ENCODE measurements at places on chromosomes 7 and 10.
A peak's percentile ranks its signal among the peaks of the same experiment; 100 is the strongest.

GRCh38 chr10:947881-948280 is 16.4 kb upstream of the LARP4B start:
- H3K36me3 ChIP-seq = no peaks in the 10 kb centered on the region
- no peak for DNase-seq
- no peaks in the 10 kb centered on the region for H3K4me1 ChIP-seq
- no peak overlapping the region for H3K27ac ChIP-seq

- H3K4me1 ChIP-seq = no peaks in the 10 kb centered on the region
- H3K36me3 ChIP-seq = no peaks in the 10 kb centered on the region
- H3K4me3 ChIP-seq = no peak overlapping the region
- H3K27me3 ChIP-seq = no peaks in the 10 kb centered on the region
These were observed 33.5 kb upstream of the AUTS2 start for GRCh38 chr7:69564454-69565417.

- DNase-seq = no peak
- no peaks in the 10 kb centered on the region for H3K36me3 ChIP-seq
- H3K4me3 ChIP-seq = no peak overlapping the region
These were observed 215.4 kb downstream of the TWIST1 start for GRCh38 chr7:18901982-18902421.

DNA sequence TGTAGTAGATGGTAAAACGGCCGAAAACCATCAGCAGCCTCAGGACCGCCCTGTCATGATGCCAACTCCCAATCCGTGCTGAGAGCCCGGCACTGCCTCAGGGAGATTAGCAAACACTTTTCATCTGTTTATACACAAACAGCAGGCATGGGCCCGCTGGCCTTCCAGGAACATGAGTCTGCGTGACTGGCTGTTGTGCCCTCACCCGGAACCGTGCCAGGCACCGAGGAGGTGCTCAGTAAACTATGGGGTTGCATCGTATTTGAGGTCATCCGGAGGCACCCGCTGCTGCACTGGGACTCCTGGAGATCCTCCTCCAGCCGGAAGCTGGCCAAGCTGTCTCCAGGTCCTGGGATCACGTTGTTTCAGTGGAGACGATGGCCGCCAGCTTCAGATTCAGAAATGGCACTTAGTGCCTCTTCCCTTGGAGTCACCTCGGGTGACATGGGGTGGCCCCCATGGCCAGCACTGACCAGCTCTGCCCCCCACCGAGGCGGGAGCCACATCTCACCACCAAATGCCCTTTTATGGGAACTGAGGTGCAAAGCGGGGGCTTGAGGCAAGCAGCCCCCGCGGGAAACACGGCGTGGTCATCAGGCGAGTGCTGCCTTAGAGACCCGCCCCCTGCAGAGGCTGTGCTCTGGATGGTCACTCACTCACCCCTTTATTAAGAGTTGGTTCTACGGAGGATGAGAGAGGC is 585.9 kb downstream of the PTPRN2 start:
- H3K36me3 ChIP-seq = no peaks in the 10 kb centered on the region
- DNase-seq = no peak
- no peaks in the 10 kb centered on the region for H3K27me3 ChIP-seq
- no peak overlapping the region for H3K27ac ChIP-seq
- no peaks in the 10 kb centered on the region for H3K4me1 ChIP-seq
- no peak overlapping the region for H3K4me3 ChIP-seq

- no peak overlapping the region for H3K4me3 ChIP-seq
- no peaks in the 10 kb centered on the region for H3K4me1 ChIP-seq
- no peaks in the 10 kb centered on the region for H3K27me3 ChIP-seq
- H3K36me3 ChIP-seq = peaks cover 5% of the 10 kb centered on the region
- no peak for DNase-seq
These were observed 62.3 kb downstream of the ATE1 start for GRCh38 chr10:121865554-121865953.

- no peak overlapping the region for H3K4me3 ChIP-seq
- peak overlapping the region; percentile 27 for H3K27ac ChIP-seq
- peak; percentile 56 for DNase-seq
These were observed 22.6 kb downstream of the PNPLA8 start for GRCh38 chr7:108503112-108504026.

GRCh38 chr7:85115862-85116261 is 71.0 kb downstream of the SEMA3D start:
- no peak overlapping the region for H3K27ac ChIP-seq
- no peaks in the 10 kb centered on the region for H3K4me1 ChIP-seq
- no peak overlapping the region for H3K4me3 ChIP-seq
- no peaks in the 10 kb centered on the region for H3K36me3 ChIP-seq
- no peaks in the 10 kb centered on the region for H3K27me3 ChIP-seq

GRCh38 chr10:6009150-6009549 is 31.8 kb upstream of the IL15RA start:
- H3K4me3 ChIP-seq = peak overlapping the region; percentile 49
- DNase-seq = peak; percentile 81
- peak overlapping the region; percentile 89 for H3K27ac ChIP-seq
- peaks cover 7% of the 10 kb centered on the region for H3K27me3 ChIP-seq

DNA sequence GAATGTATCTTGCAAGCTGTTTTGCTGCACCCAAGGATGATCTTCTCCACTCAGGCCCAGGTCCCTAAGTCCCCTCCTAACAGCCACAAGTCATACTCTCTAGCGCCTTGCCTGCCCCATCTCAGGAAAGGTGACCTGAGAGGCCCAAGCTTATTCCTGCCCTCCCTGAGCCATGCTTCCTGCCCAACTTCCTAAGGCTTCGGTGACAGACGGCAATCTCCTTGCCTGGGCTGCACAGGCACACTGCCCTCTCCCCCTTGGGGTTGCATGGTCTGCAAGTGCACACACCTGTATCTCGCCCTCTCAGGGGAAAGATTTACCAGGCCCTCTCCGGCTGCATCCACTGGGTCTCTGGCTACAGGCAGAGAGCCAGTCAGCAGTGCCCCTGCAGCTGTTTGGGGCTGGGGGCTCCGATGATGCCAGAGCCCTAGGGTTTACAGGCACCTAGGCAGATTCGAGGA is 771 bp upstream of the ADIRF start:
- DNase-seq = no peak
- H3K4me1 ChIP-seq = peaks cover 36% of the 10 kb centered on the region
- H3K4me3 ChIP-seq = no peak overlapping the region

DNA sequence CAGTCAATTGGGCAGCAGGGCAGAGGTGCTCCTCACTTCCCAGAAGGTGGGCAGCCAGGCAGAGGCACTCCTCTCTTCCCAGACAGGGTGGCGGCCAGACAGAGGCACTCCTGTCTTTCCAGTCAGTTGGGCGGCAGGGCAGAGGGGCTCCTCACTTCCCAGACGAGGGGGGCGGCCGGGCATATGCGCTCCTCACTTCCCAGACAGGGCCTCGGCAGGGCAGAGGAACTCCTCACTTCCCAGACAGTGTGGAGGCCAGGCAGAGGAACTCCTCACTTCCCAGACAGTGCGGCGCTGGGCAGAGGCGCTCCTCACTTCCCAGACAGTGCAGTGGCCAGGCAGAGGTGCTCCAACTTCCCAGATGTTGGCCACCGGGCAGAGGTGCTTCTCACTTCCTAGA is 33.4 kb upstream of the SEC61G start:
- H3K27me3 ChIP-seq = no peaks in the 10 kb centered on the region
- no peak overlapping the region for H3K4me3 ChIP-seq
- H3K36me3 ChIP-seq = no peaks in the 10 kb centered on the region
- no peak overlapping the region for H3K27ac ChIP-seq
